ENCODE measurements at places on chromosomes 6 and 20.

GRCh38 chr20:40630713-40631112 lies 58.3 kb downstream of the MAFB start:
- DNase-seq: no peak

- no peak for DNase-seq
These were observed 688.9 kb upstream of the GJE1 start for GRCh38 chr6:141443668-141444289.

DNA sequence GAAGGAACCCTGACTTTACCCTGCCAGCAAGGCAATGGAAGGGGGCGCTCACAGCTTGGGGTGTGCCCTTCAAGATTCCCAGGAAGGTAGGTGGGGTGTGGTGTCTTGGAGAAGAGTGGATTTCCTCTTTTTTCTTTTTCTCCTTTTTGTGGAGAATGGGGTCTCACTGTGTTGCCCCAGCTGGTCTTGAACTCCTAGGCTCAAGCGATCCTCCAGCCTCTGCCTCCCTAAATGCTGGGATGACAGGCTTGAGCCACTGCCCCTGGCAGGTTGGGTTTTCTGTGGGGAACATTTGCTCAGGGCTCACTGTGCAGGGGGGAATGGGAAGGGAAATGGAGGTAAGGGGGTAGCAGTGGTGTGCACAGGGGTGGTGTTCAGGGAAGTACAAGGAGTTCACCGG lies 4.0 kb upstream of the ZNF341 start:
- no peak for DNase-seq

DNA sequence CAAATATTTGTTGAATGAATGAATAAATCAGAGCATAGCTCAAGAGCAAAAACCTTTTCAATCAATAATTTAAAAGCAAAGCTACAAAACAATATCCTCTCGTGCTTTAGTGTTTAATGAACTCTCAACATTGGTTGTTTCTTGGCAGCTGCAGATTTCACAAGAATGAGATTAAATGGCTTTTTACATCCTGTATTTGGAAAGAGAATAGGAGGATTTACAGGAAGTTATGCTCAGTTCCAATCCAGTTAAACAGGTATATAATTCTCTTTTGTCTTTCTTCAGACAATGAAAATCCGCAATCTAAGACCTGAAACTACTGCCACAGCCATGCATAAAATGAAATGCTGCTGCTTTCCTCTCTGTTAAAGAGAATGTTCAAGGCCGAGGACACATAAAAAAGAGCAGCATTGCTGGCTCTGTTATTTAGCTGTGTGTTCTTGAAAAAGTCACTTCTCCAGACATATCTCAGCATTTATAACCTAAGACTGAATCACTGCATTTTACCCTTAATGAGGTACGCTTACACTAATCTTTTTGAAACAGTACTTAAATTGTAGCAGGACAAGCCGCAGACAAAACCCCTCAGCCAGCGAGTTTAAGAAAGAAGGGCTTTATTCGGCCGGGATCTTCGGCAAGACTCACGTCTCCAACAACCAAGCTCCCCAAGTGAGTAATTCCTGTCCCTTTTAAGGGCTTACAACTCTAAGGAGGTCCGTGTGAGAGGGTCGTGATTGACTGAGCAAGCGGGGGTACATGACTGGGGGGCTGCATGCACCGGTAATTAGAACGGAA lies 3.6 kb downstream of the C6orf52 start:
- DNase-seq: peak; percentile 34

DNA sequence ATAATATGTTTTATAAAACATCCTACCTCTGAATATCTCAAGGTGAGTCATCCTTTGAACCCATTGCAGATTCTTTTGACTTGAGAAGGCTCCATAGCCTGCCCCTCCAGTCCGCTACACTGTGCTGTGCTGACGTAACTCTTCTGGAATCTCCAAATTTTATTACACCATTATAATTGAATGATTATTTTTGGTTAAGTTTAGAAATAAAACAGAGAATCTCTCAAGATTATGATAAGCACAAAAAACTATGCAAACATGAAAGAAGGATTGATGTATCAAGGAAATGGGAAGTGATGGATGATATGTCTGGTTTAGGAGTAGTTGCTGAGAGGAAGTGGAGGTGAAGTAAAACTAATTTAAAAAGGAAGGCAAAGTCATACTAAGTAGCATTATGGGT lies 1021.3 kb downstream of the HACE1 start:
- DNase-seq: no peak

GRCh38 chr6:111721753-111722154 lies 116.1 kb upstream of the TRAF3IP2 start:
- peak; percentile 26 for DNase-seq

DNA sequence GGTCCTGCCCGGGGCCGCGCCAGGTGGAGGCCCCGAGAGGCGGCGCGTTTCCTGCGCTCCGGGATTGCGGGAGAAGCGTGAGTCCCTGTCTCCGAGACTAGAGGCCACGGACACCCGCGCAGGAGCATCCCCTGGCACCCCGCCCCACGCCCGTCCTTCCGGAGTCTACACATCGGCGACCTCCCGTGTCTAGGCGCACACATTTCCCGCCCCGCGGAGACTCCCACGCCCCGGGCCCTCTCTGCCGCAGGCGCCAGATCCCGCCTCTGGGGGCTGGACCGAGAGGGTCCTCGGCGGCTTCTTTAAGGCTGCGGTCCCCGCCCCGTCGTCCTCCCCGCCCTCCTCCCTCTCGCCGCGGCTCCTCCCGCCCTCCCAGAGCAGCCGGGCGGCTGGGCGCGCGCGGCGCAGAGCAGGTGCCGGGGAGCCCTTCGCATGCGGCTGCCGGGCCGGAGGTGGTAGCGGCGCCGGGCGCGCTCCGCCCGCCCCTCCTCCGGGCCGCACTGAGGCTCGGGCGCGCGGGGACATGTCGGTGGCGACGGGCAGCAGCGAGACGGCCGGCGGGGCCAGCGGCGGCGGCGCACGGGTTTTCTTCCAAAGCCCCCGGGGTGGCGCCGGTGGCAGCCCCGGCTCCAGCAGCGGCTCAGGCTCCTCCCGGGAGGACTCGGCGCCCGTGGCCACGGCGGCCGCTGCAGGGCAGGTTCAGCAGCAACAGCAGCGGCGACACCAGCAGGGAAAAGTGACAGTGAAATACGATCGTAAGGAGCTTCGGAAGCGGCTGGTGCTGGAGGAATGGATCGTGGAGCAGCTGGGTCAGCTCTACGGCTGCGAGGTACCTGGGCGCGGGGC lies at the start of gene PPP1R14C:
TSS of gene PPP1R14C (plus strand) at position 375 of the 846 bp plus-strand sequence. CDS start at position 524, 149 bp downstream.
- DNase-seq: peak; percentile 54

DNA sequence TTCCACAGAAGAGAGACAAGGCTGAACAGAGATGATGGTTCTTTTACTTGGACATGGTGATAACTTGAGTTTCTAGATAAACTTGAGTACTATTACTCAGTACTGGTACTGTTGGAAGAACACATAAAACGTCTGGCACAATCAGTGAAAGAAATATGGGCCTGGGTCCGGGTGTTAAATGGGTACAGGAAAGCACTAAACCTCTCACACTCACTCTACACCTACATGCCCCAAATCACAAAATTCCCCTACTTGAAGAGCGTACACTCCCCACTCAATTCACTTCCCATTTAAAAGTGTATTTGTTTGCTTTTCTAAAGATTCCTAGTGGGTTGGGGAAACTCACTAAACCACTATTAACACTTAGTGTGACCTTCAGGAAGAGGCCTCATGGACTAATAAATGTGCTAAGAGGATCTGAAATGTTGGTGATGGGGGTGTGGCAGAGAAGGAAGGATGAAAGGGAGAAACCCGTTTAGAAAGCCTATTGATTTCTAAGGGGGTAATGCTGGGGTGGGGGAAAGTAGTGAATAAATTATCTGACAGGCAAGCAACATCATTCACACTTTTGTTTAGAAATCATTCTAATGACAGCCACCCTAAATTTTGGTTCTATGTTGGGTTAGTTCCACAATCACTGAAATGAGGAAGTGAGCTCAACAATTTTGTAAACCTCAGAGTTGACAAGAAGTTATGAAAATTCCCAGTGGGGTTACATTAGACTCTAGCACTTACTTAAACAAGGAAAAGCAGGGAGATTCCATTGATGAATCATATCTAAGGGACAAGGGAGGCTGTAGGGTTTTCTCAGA lies 222.6 kb upstream of the MARCKS start:
- DNase-seq: peak; percentile 82

- no peak for DNase-seq
These were observed 5.8 kb downstream of the ANGPT4 start for GRCh38 chr20:910132-910869.

DNA sequence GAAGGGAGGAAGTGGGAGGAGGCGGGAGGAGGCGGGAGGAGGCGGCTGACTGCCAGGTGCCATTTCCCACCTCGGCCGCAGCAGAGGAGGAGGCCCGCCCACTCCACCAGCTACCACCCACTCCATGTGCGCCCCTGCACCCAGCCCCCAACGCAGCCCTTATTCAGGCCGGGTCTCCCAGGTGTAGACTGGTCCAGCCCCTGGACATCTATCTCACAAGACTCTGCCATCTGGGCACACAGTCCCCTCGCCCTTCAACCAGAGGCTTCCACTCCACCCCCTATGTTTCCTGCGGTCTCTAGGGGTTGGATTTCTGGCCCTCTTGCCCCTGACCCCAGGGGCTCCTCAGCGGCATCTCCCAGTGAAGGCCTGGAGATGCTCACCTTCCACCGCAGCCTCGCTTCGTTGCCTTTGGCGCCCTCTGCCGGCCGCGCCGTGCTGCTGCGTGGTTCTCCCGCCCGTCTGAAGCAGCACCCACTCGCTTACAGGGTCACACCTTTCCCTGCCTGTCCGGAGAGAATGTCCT lies 32.6 kb upstream of the FAM83D start:
- peak; percentile 23 for DNase-seq

DNA sequence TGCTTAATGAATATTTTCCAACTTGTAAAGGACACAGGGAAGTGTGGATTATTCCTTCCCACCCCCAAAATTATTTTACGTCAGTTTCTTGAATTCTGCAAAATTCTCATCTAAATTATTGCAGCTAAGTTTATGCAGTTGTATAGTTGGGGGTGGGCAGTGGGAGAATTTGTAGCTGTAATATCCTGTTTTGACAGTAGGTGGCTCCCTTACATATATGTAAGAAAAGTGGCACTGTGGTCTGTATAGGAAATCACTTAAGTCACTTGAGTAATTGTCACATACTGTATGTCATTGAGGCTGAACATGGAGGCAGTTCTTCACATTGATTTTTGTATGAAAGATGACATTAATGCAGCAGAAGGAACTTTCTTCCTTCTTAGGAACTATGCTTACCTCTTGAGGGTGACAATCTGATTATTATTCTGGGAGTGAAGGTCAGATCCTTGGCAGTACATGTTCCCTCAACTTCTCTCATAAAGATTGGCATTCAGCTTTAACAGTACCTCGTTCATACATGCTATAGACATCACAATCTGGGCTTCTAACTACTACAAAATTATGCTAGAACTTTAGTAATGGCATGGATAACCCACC lies 14.6 kb upstream of the CFAP206 start:
- peak; percentile 66 for DNase-seq

DNA sequence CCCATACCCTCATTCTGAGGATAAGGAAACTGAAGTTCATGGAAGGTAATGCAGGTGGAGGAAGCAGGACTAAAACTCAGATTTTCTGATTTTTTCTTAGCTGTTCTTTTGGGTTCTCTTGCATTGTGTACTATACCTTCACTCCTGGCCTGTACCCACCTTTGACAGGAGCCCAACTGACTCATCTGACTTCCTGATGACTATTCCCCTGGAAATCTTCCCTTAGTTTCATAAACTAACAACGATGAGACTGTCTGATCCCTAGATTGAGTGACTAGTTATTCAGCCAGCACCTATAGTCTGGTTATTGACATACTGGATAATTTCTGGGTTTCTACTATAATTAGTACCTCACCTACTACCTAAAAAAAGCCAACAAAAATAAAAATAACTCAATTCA lies 10.1 kb downstream of the CRYBG1 start:
- DNase-seq: peak; percentile 95

GRCh38 chr6:29631860-29632731 lies 887 bp downstream of the GABBR1 start:
- DNase-seq: no peak

DNA sequence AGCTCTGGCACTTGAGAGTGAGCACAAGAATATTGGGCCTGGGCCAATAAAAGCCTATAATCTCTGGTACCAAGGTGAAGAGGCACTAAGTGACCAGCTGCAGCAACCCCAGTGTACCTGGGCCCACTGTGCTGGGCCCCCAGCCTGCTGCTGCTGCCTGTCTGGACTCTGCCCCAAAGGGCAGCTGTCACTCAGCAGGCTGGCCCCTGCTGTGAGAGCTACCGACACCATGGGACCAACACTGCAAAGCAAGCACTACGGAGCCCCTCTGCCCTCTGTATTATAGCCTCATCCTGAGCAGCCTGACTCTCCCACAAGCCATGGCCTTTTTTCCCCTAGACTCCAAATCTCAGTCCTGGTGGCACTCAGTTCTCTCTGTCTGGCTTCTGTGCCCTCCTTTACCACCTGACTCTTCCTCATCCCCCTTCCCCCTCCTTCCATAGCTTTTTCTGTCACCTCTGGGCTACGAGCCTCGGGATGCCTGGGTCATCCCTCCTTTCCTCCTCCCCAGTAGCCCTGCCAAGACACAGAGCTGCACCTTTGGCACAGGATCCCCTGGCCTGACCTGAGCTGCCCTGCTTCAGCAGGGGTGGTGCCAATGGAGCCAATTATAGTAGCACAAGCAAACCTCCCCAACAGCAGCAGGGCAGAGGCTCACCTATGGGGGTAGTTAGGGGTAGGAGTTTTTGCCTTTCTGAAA lies 14.2 kb downstream of the RRP36 start:
- no peak for DNase-seq

- DNase-seq: no peak
These were observed 7.5 kb downstream of the CD109 start for GRCh38 chr6:73703466-73703865.

DNA sequence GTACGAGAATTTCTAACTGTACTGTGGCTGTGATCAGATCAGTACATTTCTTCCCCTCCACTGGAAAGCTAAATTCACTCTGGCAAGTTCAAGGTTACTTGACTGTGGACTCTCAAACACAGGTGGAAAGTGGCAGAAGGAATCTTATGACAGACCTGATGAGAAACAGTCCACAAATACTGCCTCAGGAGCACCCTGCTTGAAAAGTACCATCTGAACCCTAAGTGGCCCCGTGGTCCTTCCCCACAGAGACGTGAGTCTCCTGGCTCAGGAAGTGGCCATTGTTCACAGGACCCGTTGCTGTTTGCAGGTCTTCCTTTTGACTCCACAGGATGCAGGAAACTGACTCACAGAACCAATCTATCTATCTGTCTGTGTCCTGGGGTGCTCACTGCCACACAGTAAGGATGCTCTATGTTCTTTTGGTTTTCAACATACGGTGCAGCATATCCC lies 47.5 kb upstream of the NHSL1 start:
- DNase-seq: peak; percentile 47

GRCh38 chr6:118263921-118264486 lies 284.1 kb upstream of the PLN start:
- peak; percentile 9 for DNase-seq

All from bronchial epithelial cell (primary cell).